ENCODE measurements at places on chromosomes 5 and 9. TPM values are rescaled to one million over a fixed set of nuclear protein-coding genes. Genes with fewer than 3 reads are reported as not detected.

DNA sequence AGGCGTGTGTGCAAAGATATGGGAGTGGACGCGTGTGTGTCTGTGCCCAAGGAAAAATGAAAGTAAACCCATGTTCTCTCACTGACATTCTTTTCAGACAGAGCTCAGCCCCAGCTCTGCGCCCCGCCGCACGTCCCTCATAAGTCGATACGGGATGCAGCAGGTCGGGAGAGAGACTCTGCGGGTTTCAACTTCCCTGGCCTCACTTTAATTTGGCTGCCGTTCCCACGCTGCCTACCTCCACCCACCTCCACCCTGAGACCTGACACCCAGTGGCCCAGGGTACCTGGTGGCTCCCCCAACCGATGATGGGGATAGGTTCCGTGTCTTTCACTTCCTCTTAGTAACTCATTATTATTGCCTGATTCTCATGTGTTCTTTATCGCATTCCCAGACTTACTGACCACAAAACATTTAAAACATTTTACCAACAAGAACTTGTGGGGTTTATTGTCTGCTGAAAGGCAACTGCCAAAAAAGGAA is 19.4 kb downstream of the LHX2 start:
- DNase-seq = no peak

DNA sequence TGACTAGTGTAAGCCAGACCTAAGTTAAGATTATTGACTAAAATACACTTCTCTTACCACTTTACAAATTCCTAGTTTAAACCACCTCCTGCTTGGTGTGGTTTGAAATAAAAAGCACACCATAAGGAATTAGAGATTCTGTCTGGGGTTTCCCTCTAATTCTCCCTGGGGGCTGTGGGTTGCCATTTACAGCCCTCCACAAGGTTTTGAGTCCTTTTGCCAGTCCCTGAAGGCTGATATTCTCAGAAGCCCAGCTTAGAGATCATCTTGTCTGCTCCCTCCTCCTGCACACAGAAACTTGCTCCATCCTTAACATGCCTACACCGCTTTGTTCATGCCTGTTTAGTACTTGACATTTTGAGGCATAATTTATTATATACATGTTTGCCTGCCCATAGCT is 7.2 kb upstream of the LMNB1 start:
- DNase-seq = no peak

GRCh38 chr9:127179633-127180441 is 57.4 kb upstream of the ANGPTL2 start:
- no peak for DNase-seq

The PRRX2 gene
- 1.5 TPM for total RNA-seq

The GFI1B gene
- total RNA-seq = not detected

GRCh38 chr5:172505403-172505759 is 51.1 kb upstream of the SH3PXD2B start:
- no peak for DNase-seq

DNA sequence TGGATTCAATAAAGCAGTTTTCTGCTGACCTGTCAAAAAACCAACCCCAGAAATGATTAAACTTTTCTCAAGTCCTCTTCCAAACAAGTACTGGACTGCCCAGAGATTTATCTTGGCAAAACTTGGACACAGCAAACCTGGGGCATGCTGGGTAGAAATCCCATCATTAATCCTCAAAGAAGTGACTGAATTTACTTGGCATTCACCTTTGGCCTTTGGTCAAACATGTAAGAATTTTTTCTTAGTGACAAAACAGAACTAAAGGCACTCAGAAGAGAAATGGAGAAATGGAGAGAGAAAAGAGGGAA is 248.6 kb upstream of the NREP start:
- DNase-seq = no peak

DNA sequence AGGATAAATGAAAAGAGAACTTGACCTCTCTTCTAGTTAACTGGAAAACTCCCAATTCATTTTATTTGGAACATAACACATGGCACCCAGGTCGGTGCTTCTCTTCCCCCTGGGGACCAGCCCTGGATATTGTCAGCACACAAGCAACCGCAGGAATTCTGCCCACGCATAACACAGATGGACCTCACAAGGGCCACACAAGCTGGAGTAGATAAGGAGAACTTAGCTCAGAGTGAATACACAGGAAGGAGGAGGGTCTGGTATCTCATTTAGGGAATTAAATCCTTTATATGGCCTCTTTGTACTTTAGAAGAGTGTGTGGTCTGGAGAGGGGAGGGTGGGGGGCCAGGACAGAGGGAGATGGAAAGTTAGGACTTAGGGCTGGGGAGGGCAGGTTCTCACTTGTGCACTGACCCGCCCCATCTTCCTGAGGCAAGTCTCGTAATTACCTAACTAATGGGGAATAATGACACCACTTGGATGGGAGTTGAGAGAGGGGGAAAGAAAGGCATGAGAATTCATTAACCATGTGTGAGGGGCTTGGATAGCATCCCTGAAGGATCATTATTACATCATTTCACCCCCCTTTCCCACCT is 341.2 kb upstream of the WWC1 start:
- no peak for DNase-seq

- no peak for DNase-seq
Measured at GRCh38 chr5:154234551-154234950, 44.0 kb downstream of the GALNT10 start.

The CA9 gene
- total RNA-seq = 0.09 TPM

GRCh38 chr9:137276473-137277328 is 825 bp upstream of the TOR4A start:
- DNase-seq = peak; percentile 58

DNA sequence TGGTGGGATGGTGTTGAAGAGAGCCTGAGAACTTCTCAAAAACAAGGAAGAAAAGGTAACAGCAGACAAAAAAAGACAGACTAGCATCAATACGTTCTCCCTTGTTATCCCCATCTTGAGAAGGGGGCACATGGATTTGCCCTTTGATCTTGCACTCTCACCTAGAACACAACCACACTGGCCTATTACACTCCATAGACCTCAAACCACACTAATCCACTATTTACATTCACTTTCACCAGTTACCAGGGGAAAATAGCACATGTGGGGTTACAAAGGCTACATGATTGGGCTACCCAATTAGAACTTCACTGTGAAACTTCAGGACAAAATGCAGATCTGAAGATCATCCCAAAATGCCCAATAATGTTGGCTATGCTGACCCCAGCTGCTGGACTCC is 72.6 kb upstream of the SELENOP start:
- DNase-seq = no peak

Data from neural progenitor cell (in vitro differentiated cells).